Sigmoid colon (tissue), 7 donors: ENCODE measurements at places on chromosomes 7 and 10. TPM values are rescaled to one million over a fixed set of nuclear protein-coding genes. Genes with fewer than 3 reads are reported as not detected.

Gene ITGB8
- total RNA-seq = 19.3 TPM

Gene HTR5A
- not detected for total RNA-seq

Gene WIPF3
- 0.66 TPM for total RNA-seq

Gene MRLN
- not detected for total RNA-seq

Gene RAB19
- not detected for total RNA-seq

Gene INA
- 11.1 TPM for total RNA-seq

Gene SLC18A3
- not detected for total RNA-seq

Gene GGCT
- total RNA-seq = 40.9 TPM

Gene NKX2-3
- 35.2 TPM for total RNA-seq

GRCh38 chr7:47688311-47689100 is 106.6 kb upstream of the TNS3 start:
- peak; percentile 69 for DNase-seq
- H3K4me3 ChIP-seq = no peak overlapping the region
- no peaks in the 10 kb centered on the region for H3K27me3 ChIP-seq
- H3K27ac ChIP-seq = peak overlapping the region; percentile 41

DNA sequence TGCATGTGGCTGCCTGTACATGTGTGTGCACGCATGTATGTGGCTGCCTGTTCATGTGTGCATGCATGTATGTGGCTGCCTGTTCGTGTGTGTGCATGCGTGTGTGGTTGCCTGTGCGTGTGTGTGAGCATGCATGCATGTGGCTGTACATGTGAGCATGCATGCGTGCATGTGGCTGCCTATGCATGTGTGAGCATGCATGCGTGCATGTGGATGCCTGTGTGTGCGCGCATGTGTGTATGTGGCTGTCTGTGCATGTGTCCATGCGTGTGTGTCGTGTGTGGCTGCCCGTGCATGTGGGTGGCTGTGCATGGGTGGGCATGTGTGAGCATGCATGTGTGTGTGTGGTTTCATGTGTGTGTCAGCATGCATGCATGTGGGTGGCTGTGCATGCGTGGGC is 218.3 kb downstream of the ELFN1 start:
- H3K4me3 ChIP-seq = no peak overlapping the region
- no peak overlapping the region for H3K27ac ChIP-seq
- no peaks in the 10 kb centered on the region for H3K27me3 ChIP-seq
- H3K36me3 ChIP-seq = no peaks in the 10 kb centered on the region
- no peaks in the 10 kb centered on the region for H3K4me1 ChIP-seq
- no peak for DNase-seq

DNA sequence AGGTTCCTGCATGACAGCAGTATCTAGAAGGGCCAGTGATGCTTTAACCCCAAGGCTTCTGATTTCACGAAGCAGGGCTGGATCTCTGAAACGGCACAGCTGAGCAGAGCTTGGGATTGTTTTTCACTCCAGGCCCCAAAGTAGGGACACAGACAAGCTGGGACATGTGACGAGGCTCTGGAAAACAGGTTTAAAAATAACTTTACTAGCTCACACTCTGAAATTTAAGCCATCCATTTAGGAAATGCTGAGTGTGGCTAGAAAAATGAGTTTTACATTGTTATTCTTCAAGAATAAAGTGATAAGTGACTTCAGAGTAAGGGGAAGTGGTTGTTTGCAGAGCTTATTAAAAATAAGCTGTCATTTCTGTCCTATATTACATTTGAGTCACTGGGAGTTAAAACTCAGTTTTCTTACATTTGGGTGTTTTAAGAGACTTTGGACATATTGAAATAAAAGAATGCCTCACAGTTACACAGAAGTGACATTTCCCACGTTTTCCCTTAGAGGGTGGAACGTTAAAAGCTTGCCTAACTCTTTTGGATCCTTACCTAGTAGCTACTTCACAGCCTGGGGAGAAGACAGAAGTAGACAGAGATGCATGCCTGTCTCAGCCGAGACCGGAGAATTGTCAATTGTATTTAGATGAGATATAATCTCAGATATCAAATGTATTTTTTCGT is 107.8 kb downstream of the GALNT17 start:
- H3K4me3 ChIP-seq = no peak overlapping the region
- no peak for DNase-seq
- no peaks in the 10 kb centered on the region for H3K36me3 ChIP-seq
- H3K27me3 ChIP-seq = no peaks in the 10 kb centered on the region
- H3K27ac ChIP-seq = peak overlapping the region; percentile 82
- H3K4me1 ChIP-seq = no peaks in the 10 kb centered on the region

- no peaks in the 10 kb centered on the region for H3K36me3 ChIP-seq
- H3K27me3 ChIP-seq = no peaks in the 10 kb centered on the region
- no peak overlapping the region for H3K4me3 ChIP-seq
- H3K27ac ChIP-seq = no peak overlapping the region
- no peak for DNase-seq
- no peaks in the 10 kb centered on the region for H3K4me1 ChIP-seq
Observed at GRCh38 chr10:121154846-121155245, 303.7 kb downstream of the WDR11 start.

DNA sequence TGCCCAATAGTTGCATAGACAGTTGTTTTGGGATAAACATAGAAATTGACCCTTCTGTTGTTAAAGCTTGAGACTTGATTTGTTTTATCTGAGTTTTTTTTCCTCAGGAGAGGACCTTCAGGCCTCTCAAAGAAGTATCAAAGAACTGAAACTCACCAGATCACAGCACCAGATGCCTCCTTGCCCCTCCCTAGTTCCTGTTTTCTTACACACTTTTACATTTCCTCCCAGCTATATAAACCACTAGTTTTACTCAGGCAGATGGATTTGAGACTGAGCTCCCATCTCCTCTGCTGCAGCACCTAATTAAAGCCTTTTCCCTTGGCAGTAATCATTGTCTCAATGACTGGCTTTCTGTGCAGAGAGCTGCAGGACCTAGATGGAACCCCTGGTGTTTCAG is 150.6 kb upstream of the NRG3 start:
- H3K27ac ChIP-seq = no peak overlapping the region
- no peak for DNase-seq
- H3K36me3 ChIP-seq = no peaks in the 10 kb centered on the region
- no peaks in the 10 kb centered on the region for H3K4me1 ChIP-seq

DNA sequence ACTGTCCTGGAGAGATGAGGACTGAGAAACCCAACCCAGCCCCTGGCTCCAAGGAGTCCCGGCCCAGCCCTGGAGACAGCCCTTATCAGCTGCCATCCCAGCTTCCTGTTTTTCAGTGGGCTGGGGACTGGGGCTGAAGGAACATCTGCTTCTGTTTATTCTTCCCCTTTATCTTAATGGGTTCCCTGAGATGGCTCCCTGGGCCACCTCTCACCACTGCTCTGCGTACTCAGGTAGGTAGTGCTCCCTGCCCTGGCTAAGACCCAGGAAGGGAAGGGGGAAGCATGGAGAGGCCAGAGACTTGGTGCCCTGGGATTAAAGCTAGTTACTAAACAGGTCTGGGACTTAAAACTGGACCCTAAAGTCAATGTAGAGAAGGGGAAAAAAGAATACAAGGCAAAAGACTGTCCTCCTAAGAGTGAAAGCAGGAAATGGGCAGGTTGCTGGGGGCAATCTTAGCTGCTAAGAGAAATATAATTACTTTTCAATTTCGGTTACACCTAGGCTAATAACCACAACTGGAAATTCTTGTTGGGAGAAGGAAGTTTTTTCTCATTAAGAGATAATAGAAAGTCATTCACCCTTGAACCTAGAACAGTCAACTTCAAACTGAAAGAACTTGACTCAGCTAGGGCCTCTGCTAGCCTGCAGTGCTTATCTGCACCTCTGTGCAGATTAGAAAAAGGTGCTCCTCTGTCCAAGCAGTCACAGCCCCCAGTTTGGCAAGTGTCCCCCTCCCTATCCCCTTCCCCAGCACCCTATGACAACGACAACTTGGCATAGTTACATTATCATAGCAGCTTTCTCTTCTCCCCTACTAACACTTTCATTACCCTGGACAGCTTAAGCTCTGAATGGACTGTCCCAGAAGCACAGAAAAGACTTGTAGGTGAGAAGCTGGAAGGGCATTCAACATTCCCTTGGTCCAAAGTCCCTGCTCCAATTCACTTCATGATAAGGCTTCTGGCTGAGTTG is 65.6 kb upstream of the KDM7A start:
- H3K4me1 ChIP-seq = no peaks in the 10 kb centered on the region
- no peak overlapping the region for H3K4me3 ChIP-seq
- no peaks in the 10 kb centered on the region for H3K27me3 ChIP-seq
- H3K27ac ChIP-seq = no peak overlapping the region

GRCh38 chr7:21547501-21547900 is 4.7 kb downstream of the DNAH11 start:
- peaks cover 15% of the 10 kb centered on the region for H3K4me1 ChIP-seq
- H3K4me3 ChIP-seq = no peak overlapping the region
- H3K27me3 ChIP-seq = peaks cover 12% of the 10 kb centered on the region
- DNase-seq = no peak

GRCh38 chr10:5573968-5574641 is 49.3 kb downstream of the CALML3 start:
- H3K27ac ChIP-seq = peak overlapping the region; percentile 59
- no peaks in the 10 kb centered on the region for H3K27me3 ChIP-seq
- H3K36me3 ChIP-seq = no peaks in the 10 kb centered on the region
- peak; percentile 89 for DNase-seq

- H3K4me3 ChIP-seq = no peak overlapping the region
- no peak for DNase-seq
Observed at GRCh38 chr7:43328785-43329380, 216.4 kb downstream of the HECW1 start.

DNA sequence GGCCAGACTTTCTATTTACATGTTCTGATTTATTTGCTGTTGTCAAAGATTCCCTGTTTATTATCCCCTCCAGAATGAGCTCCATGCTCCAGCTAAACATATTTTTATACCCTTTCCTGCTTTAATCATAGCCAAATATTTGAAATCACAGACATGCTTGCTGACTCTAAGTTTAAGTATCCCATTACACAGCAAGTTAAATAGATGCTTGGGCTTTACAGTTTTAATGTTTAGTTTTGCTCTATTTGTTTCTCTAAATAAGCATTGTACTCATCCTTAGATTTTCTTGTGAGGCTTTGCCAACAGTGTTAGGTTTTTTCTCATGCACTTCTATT is 196.8 kb downstream of the TAX1BP1 start:
- H3K4me3 ChIP-seq = no peak overlapping the region
- no peaks in the 10 kb centered on the region for H3K36me3 ChIP-seq
- no peaks in the 10 kb centered on the region for H3K27me3 ChIP-seq

GRCh38 chr7:33936503-33936902 is 31.2 kb downstream of the BMPER start:
- H3K27ac ChIP-seq = no peak overlapping the region
- H3K27me3 ChIP-seq = no peaks in the 10 kb centered on the region
- H3K36me3 ChIP-seq = no peaks in the 10 kb centered on the region
- DNase-seq = no peak
- H3K4me3 ChIP-seq = no peak overlapping the region

DNA sequence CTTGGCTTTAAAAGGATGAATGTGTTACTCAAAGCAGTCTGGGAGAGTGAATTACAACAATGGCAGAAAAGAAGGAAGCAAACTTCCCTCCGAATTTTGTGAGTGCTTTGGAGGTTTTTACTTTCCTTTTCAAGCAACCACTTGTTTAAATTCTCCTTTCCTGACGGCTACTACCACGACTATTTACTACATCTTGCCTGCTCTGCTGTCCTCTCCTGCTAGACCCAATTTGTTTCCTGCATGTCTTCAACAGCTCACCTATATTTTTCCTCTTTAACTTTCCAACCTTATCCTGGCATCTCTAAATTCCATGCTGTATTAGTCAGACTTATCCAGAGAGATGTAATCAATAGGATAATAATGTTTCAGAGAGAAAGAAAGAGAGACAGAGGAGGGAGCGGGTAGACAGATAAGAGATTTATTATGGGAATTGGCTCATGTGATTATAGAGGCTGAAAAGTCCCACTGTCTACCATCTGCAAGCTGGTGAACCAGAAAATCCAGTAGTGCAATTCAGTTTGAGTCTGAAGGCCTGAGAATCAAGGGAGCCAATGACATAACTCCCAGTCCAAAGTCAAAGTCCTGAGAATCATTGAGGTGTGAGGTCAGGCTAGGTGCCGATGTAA is 42.8 kb upstream of the SLC13A1 start:
- H3K4me1 ChIP-seq = peaks cover 4% of the 10 kb centered on the region
- no peak overlapping the region for H3K27ac ChIP-seq
- H3K27me3 ChIP-seq = no peaks in the 10 kb centered on the region
- no peaks in the 10 kb centered on the region for H3K36me3 ChIP-seq
- H3K4me3 ChIP-seq = no peak overlapping the region
